ENCODE measurements at places on chromosomes 7 and 10.

DNA sequence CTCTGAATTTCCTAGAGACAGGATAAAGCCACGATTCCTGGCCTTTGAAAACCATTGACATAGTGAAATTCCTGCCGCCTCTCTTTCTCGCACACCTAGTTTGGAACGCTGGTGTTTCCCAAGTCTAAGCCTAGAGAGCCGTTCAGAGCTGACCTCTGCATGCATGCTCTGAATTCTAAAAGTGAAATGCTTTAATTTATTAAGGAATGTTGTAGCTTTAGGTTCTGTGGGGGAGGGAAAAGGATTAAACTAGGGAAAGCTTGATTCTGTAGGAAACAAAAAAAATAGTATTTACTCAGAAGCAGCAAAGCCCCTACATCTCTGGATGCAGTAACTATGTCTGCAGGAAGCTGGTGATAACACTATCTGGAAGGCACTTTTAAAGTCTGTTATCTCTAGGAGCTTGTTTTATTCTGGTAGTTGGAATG, 27.3 kb downstream of the PFKP start:
- DNase-seq, result no peak

DNA sequence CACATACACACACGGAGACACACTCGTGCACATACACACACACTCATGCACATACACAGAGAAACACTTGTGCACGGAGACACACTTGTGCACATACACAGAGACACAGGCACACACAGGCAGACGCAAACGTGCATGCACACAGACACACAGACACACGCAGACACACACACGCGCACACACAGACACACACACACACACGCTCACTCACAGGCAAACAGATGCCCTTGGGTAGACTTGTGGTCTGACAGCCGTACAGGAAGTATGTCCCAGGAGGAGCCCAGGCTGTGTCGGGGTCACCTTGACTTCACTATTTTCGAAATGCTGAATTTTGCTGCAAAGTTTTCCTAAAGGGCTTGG, 538.0 kb downstream of the DNAJB6 start:
- DNase-seq, result no peak

DNA sequence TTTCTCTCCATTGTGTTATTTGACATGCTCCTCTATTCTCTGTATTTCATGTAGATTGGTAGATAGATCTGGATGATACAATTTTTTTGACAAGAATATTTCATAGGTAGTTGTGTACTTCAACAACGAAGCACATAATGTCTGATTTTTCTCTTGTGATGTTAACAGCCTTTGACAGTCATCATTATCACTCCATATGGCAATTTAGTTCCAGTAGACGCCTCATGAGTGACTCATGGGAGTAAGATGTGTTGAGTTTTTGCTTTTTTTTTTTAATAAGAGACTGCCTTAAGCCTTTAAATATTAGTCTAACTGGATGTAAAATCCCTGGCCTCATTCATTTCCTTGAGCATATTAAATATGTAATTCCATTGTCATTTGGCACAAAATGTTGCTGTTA, 123.5 kb upstream of the ZNF32 start:
- DNase-seq, result no peak

- DNase-seq, result no peak
Observed at GRCh38 chr7:74452748-74453321, 871 bp upstream of the GTF2IRD1 start.

DNA sequence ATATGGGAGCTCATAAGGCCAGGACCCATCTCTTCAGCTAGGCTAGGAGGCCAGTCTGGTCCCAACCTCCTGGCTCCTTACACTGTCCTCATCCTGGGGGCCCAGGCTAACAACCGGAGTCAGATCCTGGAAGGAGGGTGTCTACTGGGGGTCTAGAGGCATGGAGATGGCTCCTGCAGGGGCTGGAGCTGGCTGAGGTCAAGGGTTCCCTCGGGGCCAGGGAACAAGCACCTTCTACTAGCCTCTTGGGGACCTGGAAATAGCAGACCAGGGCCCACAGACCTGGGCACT, 37.2 kb downstream of the CLRN3 start:
- no peak for DNase-seq

GRCh38 chr10:21022821-21023220, 125.7 kb upstream of the NEBL start:
- DNase-seq, result no peak

GRCh38 chr10:14971867-14972448, 12.8 kb downstream of the MEIG1 start:
- no peak for DNase-seq

GRCh38 chr7:142383841-142384492, 126.1 kb upstream of the PRSS58 start:
- DNase-seq, result no peak

DNA sequence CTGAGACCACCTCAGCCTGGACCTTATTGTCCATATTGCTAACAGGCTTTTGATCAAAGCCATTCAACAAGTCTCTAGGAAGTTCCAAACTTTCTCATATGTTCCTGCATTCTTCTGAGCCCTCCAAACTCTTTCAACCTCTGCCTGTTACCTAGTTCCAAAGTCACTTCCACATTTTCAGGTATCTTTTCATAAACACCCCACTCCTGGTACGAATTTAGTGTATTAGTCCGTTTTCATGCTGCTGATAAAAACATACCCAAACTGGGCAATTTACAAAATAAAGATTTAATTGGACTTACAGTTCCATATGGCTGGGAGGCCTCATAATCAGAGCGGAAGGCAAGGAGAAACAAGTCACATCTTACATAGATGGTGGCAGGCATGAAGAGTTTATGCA, 836.8 kb downstream of the SORCS1 start:
- no peak for DNase-seq

- DNase-seq, result no peak
Observed at GRCh38 chr10:26621889-26622711, 75.4 kb upstream of the PDSS1 start.

GRCh38 chr7:144452064-144452463, 48.6 kb upstream of the NOBOX start:
- no peak for DNase-seq

GRCh38 chr7:21261627-21262594, 166.0 kb upstream of the SP4 start:
- DNase-seq, result no peak

DNA sequence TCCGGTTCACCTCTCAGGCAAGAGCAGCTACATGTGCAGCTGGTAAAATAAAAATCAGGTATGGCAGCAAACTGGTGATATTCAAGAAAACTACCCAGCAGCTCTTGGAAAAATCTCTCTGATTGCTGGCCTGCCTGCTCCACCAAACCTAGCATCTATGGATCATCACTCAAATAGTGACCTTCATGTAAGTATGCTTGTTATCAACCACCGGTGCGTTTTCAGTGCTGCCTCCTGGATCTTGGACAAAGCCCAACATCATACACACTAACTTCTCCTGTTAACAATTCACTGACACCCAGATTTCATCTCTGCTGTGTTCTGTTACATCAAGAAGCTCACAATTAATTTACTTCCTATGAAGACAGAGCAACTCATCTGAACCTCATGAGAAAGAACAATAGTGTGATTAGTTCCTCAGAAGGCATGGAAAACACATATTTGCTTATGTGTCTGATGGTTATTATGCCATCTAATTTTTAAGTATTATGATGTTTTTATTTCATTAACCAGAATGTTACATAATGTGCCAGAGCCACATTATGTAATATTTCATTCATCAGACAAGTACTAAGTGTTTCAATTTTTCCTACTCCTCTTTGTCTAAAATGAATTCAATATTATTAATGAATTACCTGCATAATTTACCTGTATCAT, 8.8 kb downstream of the CDK6 start:
- no peak for DNase-seq

GRCh38 chr7:39386718-39387117, 179.5 kb upstream of the YAE1 start:
- DNase-seq, result no peak

- DNase-seq, result no peak
Observed at GRCh38 chr10:111303887-111304286, 227.1 kb downstream of the ADRA2A start.

DNA sequence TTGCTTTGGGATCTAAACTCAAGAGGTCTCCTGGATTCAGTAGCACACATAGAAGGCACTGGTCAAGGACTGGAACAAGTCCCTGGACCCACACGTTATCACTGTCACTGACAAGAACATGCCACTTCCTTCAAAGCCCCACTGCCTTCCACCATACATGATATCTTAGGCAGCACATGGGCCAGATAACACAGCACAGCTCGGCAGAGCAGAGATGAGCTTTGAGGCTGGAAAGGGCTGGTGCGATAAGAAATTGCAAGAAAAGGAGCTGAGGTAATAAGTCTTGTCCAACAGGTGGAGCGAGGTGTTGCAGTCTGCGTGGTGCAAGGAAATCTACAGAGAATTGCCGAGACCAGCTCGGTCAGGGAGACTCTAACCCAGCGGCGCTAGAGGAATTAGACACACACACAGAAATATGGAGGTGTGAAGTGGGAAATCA, 139.8 kb upstream of the CDK13 start:
- no peak for DNase-seq

GRCh38 chr10:106720683-106721082, 443.8 kb downstream of the SORCS1 start:
- DNase-seq, result no peak

- no peak for DNase-seq
Observed at GRCh38 chr10:3051692-3052091, 15.7 kb upstream of the PFKP start.

- DNase-seq, result no peak
Observed at GRCh38 chr10:122557516-122557915, 3.0 kb upstream of the DMBT1 start.

GRCh38 chr7:81680120-81680519, 89.7 kb downstream of the HGF start:
- DNase-seq, result no peak

DNA sequence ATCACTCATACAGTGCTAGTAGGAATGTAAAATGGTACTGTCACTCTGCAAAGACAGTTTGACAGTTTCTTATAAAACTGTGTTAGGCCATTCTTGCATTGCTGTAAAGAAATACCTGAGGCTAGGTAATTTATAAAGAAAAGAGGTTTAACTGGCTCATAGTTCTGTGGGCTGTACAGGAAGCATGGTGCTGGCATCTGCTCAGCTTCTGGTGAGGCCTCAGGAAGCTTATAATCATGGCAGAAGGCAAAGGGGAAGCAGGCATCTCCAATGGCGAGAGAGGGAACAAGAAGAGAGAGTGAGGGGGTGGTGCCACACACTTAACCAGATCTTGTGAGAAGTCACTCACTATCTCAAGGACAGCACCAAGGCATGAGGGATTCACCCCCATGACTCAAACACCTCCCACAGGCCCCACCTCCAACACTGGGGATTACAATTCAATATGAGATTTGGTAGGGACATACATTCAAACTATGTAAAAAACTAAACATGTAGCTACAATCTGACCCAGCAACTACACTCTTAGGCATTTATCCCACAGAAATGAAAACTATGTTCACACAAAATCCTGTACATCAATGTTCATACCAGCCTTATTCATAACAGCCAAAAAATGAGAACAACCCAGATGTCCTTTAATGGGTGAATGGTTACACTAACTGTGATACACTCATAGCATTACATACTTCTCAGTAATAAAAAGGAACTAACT, 5.0 kb downstream of the ALDH18A1 start:
- no peak for DNase-seq

GRCh38 chr10:71465551-71466252, 69.0 kb downstream of the CDH23 start:
- no peak for DNase-seq

DNA sequence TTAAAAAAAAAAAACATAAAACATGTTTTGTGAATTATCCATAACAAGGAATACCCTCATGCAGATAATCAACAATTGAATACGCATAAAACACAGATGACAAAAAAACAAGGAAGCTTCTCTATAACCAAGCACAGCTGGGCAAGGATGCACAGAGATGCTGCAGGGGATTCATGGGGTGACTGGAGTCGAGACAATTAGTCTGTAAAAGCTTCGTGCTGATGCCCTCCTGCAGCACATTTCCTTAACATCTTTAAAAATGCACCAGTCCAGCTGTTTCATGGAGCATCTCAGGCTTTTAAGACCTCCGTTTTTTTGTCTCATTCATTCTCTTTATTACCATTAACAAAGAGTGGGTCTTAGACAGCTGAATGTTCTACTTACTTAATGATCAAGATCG, 794.0 kb upstream of the C7orf33 start:
- no peak for DNase-seq

DNA sequence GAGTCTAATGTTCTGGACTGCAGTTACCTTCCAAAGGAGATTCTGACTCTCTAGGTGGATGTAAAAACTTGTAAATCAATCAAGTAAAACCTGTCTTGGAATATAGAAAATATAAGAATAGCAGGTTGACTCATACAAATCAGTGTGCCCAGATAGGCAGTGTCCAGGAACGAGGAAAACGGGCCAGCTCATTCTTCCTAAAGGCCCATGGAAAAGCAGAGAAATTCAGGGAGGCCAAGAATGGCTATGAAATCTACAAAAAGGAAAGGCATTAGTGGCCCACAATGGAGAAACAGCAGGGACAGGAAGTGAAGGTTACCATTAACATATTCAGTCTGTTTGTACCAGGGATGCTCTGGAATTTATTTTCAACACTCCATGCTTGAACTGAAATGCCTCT, 14.9 kb downstream of the GLI3 start:
- DNase-seq, result no peak

- DNase-seq, result no peak
Observed at GRCh38 chr7:151240942-151241754, 7.3 kb downstream of the SMARCD3 start.

GRCh38 chr10:60093317-60093716, 187.0 kb upstream of the CCDC6 start:
- no peak for DNase-seq

DNA sequence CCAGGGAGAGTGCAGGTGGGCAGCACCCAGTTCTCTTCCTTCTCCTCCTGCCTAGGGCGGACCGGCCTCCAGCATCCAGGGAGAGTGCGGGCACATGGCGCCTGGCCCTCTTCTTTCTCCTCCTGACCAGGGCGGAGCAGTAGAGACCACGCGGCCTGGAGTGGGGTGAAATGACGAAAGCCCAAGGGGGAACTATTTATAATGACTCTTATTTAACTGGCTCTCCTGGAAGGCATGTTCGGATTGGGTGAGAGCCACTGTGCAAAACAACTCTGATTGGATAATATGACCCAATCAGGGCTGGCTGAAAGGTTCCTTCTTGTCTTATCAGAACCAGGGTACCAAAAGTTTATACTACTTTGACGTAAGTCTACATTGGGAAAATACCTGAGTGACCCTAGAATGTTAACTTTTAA, 63.1 kb downstream of the ZNF37A start:
- DNase-seq, result no peak

- no peak for DNase-seq
Observed at GRCh38 chr10:71259815-71260501, 47.6 kb downstream of the UNC5B start.

GRCh38 chr10:26491934-26492333, 53.8 kb downstream of the APBB1IP start:
- no peak for DNase-seq

DNA sequence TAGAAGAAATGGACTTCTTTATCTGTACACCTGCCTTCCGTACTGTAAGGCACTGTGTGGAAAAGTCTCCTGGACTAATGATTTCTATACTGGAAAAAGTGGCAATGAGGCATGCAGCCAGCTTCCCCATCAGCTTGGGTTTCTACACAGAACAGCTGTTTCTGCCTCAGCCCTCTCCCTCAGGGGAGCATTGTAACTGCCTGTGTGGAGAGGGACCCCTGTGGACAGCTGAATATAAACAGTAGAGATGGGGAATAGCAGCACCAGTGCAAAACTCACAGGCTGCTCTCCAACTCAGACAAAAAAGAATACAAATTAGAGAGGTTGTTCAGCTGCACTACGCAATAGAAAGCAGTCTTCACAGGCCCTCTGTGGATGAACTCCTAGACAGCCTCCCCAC, 451.3 kb upstream of the MBL2 start:
- DNase-seq, result no peak

GRCh38 chr7:133339772-133340171, 86.9 kb downstream of the EXOC4 start:
- DNase-seq, result no peak

GRCh38 chr7:47100817-47101435, 481.0 kb downstream of the TNS3 start:
- DNase-seq, result no peak
